ENCODE measurements at places on chromosomes 12 and 14.

DNA sequence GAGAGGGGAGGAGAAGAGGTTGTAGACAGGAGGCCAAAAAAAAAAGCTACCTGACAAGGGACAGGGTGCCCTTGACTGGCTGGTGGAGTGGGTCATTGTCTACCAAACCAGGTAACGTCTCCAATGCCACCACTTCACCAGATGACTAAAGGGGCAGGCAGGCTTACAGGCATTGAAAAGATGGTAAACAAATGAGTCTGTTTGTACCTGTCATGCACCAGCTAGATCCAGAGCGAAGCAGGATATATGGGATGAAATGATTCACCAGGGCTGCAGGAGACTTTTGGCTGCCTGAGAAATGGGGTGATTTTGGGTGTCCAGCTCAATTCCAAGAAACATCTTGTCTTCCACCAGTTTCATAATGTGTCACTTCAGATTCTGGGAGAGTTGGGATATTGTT lies 4.0 kb downstream of the C12orf54 start:
- no peak for DNase-seq

DNA sequence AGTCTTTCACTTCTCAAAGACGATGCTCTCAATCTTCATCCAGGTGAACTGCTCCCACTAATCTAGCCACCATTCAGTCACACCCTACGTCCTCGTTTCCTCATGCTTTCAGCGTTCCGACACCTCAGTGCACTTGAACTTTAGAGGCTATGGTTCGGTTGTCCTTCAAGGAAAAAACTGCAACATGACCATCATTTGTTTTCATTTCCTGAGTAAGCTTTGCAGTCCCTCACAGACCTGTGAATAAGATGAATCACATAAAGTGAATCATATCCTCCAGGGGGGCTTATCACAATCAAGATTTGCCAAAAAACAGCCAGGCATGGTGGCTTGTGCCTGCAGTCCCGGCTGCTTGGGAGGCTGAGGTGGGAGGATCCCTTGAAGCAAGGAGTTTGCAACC lies 80.2 kb downstream of the TMCC3 start:
- no peak for DNase-seq

DNA sequence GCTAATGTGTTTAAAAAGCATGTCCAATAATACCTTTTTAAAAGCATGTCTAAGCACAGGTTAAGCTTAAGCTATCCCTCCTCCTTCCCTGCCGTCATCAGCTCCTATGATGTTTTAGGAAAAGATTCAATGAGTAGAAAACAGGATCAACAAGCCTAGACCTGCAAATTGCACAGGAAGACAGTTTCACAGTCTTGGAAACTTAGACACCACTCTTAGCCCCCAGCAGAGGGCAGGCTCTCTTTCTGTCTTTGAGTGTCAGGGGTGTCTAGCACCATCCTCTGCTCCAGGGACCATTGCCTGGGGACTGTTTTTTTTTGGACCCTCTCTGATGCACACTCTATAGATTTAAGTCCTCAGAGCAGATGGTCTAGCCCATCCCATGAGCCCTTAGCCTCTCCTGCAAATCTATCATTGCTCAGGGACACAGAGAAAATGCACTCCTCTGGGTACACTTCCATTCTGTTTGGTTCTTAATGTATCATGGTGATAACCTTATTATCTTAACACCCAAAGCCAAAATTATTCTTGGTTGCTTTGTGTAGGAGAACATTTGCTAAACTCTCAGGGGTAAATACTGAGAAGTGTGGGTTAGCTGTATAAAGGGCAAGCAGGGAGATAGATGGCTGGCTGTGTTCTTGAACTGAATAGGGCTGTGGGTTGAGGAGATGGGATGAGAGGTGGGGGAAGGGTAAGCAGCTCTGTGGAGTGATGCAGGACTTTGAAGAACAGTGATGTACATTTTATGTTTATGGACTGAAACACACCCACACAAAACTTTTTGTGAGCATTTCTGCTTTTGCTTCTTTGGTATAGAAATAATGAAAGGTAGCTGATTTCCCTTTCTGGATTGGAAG lies 259.9 kb upstream of the DDHD1 start:
- DNase-seq: no peak

GRCh38 chr14:59347915-59348314 lies 117.3 kb downstream of the GPR135 start:
- no peak for DNase-seq

GRCh38 chr12:28343713-28344112 lies 153.5 kb downstream of the CCDC91 start:
- DNase-seq: no peak

GRCh38 chr12:19200261-19200660 lies 70.7 kb downstream of the PLEKHA5 start:
- no peak for DNase-seq

DNA sequence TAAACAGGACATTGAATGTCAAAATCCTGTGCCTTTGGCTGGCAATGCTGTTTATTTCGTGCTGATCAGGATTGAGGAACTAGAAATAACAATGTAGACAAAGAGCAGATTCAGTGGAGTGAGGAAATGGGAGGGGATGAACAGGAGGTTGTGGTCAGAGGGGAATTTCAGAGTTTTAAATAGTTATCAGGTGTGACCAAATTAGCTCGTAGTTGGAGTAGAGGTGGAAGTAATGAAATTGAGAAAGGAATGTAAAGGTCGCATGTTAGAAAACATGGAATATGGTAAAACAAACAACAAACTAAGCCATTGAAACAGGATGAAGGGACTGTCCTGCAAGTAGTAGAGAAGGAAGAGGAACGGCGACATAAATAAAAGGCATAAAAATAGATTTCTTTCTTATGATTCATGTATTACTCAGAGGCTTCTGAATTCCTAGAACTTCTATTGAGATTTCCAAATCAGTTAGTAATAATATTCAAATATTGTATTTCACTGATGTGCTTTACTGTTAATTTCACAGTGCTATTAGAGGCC lies 9.5 kb upstream of the SAV1 start:
- no peak for DNase-seq

DNA sequence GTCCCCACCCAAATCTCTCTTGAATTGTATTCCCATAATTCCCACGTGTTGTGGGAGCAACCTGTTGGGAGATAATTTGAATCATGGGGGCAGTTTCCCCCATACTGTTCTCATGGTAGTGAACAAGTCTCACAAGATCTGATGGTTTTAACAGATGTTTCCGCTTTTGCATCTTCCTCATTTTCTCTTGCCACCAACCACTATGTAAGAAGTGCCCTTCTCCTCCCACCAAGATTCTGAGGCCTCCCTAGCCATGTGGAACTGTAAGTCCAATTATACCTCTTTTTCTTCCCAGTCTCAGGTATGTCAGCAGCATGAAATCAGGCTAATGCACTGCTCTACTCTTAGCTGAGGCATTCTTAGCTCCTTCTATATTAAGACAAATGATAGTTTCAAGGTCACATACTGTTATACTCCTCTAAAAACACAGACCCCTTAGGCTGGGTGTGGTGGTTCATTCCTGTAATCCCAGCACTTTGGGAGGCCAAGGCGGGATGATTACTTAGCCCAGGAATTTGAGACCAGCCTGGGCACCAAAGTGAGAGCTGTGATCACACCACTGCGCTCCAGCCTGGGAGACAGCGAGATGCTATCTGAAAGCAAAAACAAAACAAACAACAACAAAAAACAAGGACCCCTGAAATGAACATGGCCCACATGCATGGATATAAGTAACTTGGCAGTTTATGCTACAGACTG lies 3.6 kb downstream of the SCAF11 start:
- no peak for DNase-seq

- no peak for DNase-seq
Observed at GRCh38 chr12:123233505-123234308, 471 bp downstream of the MTRFR start.

DNA sequence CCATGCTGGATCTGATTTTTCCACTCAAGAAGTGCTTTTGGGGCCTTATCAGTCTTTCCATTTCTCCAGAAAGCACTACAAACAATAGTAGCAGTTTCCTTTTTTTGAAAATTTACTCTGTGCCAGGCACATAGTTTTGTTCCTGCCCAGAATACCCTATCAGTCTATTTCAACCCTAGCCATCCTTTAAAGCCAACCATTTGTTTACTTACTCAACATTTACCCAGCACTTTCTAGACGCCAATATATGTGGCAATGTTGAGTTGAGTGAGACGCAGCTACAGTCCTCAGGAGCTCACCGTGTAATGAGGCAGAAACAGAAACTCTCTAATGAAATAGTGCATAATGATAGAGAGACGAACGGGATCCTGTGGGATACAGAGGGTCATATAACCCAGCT lies 32.9 kb upstream of the CHST11 start:
- no peak for DNase-seq

- DNase-seq: no peak
Observed at GRCh38 chr14:76880449-76880848, 54.2 kb downstream of the LRRC74A start.

DNA sequence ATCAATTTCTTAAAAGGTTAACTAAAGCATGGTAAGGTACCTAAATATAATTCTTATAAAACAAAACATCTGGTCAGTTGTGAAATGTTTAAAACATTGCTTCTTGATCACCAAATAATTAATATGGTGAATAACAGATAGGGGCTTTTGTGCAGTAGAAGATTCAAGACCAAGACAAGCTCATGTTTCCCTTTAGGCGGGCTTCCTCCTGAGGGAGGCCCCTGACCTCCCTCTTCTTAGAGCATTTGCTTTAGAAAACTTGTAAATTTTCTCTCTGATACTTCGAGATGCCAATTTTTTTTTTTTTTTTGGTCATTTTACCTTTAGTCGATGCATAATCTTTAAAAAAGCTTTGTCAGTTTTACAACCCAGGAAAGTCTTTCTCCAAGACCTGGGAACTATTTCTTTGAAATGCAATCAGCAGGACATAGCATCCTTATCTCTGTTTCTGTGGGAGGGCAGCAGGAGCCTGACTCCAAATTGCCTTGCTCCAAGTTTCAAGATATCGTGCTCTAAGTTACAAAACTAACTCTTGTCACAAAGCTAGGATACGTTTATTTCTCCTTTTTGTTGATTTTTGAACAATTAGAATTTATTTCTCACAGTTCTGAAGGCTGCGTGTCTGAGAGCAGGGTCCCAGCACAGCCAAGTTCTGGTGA lies 66.6 kb upstream of the BICD1 start:
- DNase-seq: no peak

GRCh38 chr14:55749201-55749812 lies 169.3 kb downstream of the KTN1 start:
- no peak for DNase-seq

GRCh38 chr14:30974628-30975027 lies 50.8 kb upstream of the AP4S1 start:
- DNase-seq: no peak

DNA sequence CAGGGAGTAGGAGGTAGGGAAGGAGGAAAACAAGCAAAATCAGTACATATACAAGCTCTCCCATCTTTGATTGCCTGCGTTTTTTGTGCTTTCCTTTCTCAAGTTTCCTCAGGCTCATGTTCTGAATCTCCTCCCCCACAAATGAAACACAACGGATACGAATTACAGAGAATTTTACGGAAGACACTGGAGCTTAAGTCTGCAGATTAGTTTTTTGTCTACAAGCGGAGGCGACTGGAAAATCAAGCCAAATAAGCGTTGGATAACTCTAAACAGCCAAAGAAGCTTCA lies 612 bp downstream of the WBP11 start:
- DNase-seq: no peak

GRCh38 chr12:28793581-28794151 lies 355.4 kb upstream of the FAR2 start:
- DNase-seq: no peak

DNA sequence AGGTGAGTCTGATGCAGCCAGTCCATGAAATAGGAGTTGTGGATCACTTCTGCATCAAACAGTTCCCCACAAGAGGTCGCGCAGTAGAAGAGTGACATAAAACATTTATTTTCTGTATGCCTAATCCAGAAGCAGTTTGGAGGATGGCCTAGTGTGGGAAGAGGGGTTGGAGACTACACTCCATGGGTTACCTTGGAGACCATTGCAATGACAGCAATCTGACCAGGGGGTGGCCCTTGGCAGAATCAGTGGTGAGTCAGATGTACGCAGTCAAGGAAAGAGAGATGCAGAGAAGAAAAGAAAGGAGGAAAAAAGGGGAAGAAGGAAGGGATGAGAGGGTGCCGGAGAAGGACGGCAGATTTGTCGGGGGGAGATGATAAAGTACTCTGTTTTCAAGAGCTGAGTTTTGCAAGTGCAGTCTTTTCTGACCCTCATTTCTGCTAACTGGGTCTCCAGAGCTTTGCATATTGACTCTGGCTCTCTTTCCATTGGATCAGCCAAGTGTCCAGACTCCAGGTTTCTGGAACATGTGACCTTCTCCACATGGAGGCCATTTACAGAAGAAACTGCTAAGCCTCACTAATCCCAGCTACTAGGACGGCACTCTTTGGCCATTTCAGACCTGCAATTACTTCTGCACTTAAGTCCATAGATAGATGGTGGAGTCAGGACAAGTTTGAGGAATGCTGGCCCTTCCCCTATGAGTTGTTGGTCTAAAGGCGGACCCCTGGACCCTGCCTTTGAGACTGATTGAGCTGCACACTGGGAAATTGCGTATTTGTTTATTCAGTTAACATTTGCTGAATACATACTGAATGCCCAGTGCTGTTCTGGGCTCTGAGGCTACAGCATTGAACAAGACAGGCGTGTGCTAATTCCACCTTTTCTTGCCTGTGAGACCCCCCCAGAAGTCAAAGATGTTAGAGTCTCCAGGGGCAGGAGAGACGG lies 424.2 kb downstream of the BCL11B start:
- DNase-seq: no peak

- peak; percentile 67 for DNase-seq
Observed at GRCh38 chr14:37874429-37875109, 279.1 kb downstream of the TTC6 start.

- no peak for DNase-seq
Observed at GRCh38 chr14:49977126-49977841, 84.4 kb downstream of the ARF6 start.

GRCh38 chr14:75615200-75615599 lies 36.8 kb downstream of the FLVCR2 start:
- DNase-seq: no peak

DNA sequence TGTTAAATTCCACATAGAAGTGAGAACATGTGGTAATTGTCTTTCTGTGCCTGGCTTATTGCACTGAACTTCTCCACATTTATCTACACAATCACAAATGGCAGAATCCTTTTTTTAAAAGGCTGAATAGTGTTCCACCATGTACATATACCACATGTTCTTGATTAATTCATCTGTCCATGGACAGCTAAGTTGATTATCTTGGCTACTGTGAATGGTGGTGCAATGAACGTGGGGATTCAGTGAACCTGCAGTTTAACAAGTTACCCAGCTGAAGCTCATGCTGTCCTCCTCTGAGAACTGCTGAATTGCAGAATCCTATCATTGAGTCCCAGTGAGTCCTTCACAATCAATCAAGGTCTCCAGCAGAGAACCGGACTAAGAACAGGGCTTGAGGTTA lies 74.9 kb downstream of the TBK1 start:
- no peak for DNase-seq

DNA sequence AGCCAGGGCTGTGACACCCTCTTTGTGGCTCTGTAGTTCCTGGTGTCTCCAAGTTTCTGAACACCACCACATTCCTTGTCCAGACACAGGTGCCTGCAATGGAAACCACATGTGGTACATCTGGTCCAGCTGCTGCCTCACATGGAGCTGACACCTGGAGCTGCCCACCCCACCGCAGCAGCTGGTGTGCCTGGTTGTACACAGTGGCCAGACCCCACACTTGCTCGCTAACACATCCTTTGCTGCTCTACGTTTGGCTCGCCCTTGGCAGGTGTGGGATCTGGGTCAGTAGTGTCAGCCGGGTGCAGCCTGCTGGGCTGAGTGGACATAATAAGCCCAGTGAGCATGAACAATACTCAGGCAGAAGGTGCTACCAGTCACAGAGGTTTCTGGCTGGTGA lies 198.9 kb downstream of the ADGRD1 start:
- no peak for DNase-seq
